PC-9 (cell line): ENCODE measurements at places on chromosomes 5 and 9. TPM values are rescaled to one million over a fixed set of nuclear protein-coding genes. Genes with fewer than 3 reads are reported as not detected.

The AJM1 gene
- total RNA-seq: 5.3 and 5.9 TPM in 2 replicates

The NNT gene
- 92.6 and 112 TPM in 2 replicates for total RNA-seq

The FBN2 gene
- total RNA-seq: 0.08 and 0.22 TPM in 2 replicates

The MEF2C gene
- 1.6 and 2.5 TPM in 2 replicates for total RNA-seq

The COL23A1 gene
- total RNA-seq: not detected in 2 replicates

The SMIM33 gene
- not detected in 2 replicates for total RNA-seq

The TMEM174 gene
- total RNA-seq: not detected in 2 replicates

The ROR2 gene
- total RNA-seq: not detected in 2 replicates

The PCDHA2 gene
- total RNA-seq: not detected in 2 replicates

The PCDHA12 gene
- total RNA-seq: not detected in 2 replicates

The SHISAL2B gene
- not detected in 2 replicates for total RNA-seq

The F12 gene
- 14.5 and 17.0 TPM in 2 replicates for total RNA-seq

The PCDHGA4 gene
- not detected in 2 replicates for total RNA-seq

The ZNF608 gene
- total RNA-seq: 2.8 and 5.5 TPM in 2 replicates

The LCN9 gene
- not detected in 2 replicates for total RNA-seq

The LCN12 gene
- total RNA-seq: 9.3 and 14.2 TPM in 2 replicates

The PLGRKT gene
- total RNA-seq: 13.5 and 22.0 TPM in 2 replicates

The CCNJL gene
- 33.9 and 34.7 TPM in 2 replicates for total RNA-seq

The WDR36 gene
- total RNA-seq: 17.7 and 18.5 TPM in 2 replicates

The DDX41 gene
- 90.8 and 93.1 TPM in 2 replicates for total RNA-seq

The DBH gene
- not detected in 2 replicates for total RNA-seq

The CAMK4 gene
- total RNA-seq: not detected in 2 replicates

The IQGAP2 gene
- total RNA-seq: not detected in 2 replicates

The PLPP7 gene
- not detected in 2 replicates for total RNA-seq

The BTNL9 gene
- not detected in 2 replicates for total RNA-seq

The FGD3 gene
- 84.9 and 89.0 TPM in 2 replicates for total RNA-seq

The TMC1 gene
- total RNA-seq: 5.5 and 9.0 TPM in 2 replicates

The SLC6A19 gene
- not detected in 2 replicates for total RNA-seq

The PCSK5 gene
- 8.2 and 9.8 TPM in 2 replicates for total RNA-seq

The QRFP gene
- not detected in 2 replicates for total RNA-seq

The SLC34A3 gene
- 1.4 and 2.5 TPM in 2 replicates for total RNA-seq
